Aorta (tissue), 5 donors: ENCODE measurements at places on chromosomes 4 and X.

DNA sequence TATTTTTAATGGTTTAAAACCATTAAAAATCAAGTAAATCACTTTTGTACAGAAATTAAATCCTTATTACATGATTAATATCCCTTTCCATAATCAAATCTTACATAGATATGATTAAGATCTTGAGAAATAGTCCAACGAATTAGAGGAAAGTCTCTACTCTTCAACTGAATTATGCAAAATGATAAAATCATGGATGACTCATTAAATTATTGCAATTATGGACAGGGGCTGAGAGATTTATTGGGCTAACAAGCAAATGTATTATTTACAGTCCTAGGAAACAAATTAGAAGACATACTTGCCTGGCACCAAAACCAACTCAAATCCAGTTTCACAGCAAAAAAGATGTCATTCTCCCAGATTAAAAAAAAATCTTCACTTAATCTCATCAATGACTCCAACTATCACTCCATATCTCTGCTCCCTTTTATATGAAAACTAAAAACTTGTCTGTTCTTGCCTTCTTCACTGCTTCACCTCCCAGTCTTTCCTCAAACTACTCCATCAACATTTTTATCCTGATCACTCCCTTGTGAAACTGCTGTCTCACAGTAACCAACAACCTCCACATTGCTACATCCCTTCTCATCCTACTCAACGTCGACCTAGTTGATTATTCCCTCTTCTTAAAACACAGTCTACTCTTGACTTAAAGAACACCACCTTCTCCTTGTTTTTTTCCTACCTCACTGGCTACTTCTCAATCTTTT is 18.4 kb upstream of the DDX60 start:
- no peak overlapping the region for H3K27ac ChIP-seq
- no peaks in the 10 kb centered on the region for H3K4me1 ChIP-seq
- H3K27me3 ChIP-seq = no peaks in the 10 kb centered on the region
- no peak overlapping the region for H3K4me3 ChIP-seq
- DNase-seq = no peak

DNA sequence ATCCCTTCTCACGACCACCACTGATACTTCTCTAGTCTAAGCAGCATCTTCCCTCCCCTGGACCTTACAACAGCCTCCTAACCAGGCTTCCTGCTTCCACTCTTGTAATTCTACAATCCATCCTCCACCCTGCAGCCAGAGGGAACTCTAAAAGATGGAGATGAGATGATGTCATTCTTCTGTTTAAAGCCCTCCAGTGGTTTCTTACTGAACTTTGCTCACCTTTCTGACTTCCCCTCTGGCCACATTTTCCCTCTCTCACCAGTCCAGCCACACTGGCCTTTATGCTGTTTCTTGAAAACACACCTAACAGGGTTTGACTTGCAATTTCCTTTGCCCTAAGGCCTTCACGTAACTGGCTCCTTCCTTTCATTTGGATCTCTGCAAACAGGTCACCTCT is 191.4 kb upstream of the NHS start:
- H3K27me3 ChIP-seq = no peaks in the 10 kb centered on the region
- H3K27ac ChIP-seq = no peak overlapping the region
- H3K36me3 ChIP-seq = no peaks in the 10 kb centered on the region
- DNase-seq = no peak
- H3K4me1 ChIP-seq = no peaks in the 10 kb centered on the region

DNA sequence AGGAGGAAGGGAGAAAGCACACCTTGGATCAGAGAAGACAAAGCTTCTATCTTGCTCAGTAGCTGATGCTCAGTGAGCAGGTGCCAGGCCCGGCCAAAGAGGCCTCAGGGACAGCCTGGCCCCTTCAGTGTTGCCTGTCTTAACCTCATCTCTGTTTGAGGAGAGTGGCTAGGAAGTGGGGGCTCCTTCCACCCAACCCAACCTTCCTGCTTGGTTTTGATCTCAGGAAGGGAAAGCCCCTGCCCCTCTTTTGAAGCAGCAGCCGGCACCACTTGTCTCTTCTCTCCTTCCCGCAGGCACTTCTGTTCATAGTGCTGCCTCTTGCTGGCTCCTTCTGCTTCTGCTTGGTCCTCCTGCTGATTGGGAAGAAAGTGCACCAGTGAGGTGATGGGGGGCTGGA is 2.4 kb upstream of the AFF2 start:
- no peaks in the 10 kb centered on the region for H3K36me3 ChIP-seq
- no peak for DNase-seq
- no peaks in the 10 kb centered on the region for H3K27me3 ChIP-seq
- no peak overlapping the region for H3K4me3 ChIP-seq
- H3K4me1 ChIP-seq = no peaks in the 10 kb centered on the region

DNA sequence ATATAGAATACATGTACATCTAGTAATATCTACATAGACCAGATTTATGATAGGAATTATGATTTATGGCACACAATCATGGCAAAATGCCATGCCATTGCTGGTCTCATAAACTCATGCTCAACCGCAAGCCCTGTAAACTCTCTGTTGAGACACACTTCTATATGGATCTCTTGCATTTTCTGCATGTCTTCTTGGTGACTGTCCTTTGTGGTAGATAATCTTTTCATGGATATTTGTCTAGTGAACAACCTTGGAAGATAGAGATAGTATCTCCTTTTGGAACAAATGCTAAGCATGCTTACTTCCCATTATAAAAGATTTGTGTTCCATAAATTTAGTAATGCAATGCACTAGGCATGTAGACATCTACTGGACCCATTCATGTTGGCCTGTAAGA is 328.0 kb downstream of the NAF1 start:
- H3K4me1 ChIP-seq = peaks cover 2% of the 10 kb centered on the region
- H3K27ac ChIP-seq = no peak overlapping the region
- H3K27me3 ChIP-seq = no peaks in the 10 kb centered on the region
- no peak for DNase-seq

DNA sequence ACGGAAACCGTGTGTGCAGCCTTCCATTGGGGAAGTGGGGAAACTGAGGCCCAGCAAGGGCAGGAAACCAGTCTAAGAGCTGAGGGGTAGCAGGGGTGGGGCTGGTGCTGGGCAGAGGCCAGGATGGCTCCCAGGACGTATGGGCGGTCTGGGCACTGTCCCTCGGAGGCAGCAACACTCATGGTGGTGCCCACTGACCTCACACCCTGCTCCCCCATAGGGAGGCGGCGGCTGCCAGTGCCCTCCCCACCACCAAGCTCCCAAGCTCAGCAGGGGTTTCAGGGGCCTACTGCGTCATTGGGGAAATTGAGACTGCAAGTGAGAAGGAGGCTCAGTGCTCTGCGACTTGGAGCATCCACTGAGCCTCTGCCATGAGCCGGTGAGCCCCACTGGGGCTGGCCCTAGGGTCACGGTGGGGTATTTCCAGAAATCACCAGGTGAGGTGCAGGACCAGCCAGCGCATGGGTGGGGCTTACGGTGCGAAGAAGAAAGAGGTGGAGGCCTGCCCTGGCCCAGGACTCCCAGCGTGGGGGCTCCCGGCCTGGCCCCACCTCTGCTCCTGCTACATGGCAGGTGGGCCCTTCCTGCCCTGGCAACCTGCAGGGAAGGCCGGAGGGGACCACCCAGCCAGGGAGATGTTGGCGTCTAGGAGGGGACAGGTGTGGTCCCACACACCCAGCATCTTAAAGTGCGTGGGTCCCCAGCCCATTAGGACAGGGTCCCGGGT is 915 bp downstream of the MSANTD1 start:
- H3K4me1 ChIP-seq = no peaks in the 10 kb centered on the region
- DNase-seq = no peak
- no peak overlapping the region for H3K27ac ChIP-seq
- H3K36me3 ChIP-seq = no peaks in the 10 kb centered on the region
- no peak overlapping the region for H3K4me3 ChIP-seq
- H3K27me3 ChIP-seq = no peaks in the 10 kb centered on the region

GRCh38 chr4:163922302-163922701 is 427.8 kb downstream of the TMA16 start:
- no peaks in the 10 kb centered on the region for H3K4me1 ChIP-seq
- DNase-seq = no peak
- no peak overlapping the region for H3K27ac ChIP-seq

DNA sequence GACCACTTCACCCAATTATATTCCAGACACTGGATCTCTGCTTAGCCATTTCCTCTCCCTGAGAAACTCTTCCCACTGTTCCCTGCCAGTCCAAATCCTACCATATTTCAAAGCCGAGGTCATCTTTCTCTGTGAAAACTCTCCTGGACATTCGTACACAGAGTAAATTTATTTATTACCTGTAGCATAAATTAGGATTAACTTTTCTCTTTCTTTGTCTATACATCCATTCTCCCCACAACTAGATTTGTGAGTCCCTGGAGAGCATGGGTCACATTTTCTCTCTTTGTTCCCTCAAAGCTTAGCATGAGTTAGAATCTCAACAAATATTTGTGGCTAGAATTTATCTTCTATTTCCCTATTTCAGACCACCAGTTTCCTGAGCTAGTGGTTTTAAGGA is 27.8 kb upstream of the SMIM10 start:
- H3K4me1 ChIP-seq = peaks cover 2% of the 10 kb centered on the region
- DNase-seq = no peak
- no peaks in the 10 kb centered on the region for H3K36me3 ChIP-seq
- H3K4me3 ChIP-seq = no peak overlapping the region
- H3K27ac ChIP-seq = no peak overlapping the region
- no peaks in the 10 kb centered on the region for H3K27me3 ChIP-seq
